RPMI7951 (cell line): ENCODE measurements at places on chromosomes 4 and X. TPM values are rescaled to one million over a fixed set of nuclear protein-coding genes. Genes with fewer than 3 reads are reported as not detected.

GRCh38 chrX:41386222-41386990, 52.4 kb downstream of the DDX3X start:
- DNase-seq = no peak

Gene TCEAL9
- 105 and 114 TPM in 2 replicates for total RNA-seq

DNA sequence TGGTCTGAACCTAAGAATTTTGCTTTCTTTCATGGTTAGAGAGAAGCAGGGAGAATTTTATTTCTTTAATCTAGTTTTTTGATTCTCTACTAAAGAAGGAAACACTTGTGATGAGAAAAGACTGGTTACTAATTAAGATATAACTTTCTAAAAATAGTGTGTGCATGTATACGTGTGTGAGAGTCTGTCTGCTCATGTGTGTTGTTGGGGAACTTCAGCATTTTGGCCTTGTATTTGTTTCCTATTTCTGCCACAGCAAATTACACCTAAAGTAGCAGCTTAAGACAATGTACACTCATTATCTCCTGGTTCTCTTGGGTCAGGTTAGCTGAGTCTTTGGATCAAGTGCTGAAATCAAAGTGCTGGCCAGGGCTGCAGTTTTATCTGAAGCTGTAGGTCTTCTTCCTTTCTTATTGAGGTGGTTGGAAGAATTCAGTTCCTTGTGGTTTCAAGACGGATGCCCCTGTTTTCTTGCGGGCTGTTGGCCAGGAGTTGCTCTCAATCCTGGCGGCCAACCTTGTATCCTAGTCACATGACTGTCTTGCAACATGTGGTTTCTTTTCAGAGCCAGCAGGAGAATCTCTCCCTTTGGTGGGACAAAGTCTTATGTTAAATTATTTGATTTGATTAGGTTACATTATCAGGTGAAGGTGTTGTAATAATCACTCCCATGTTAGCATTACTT, 188.4 kb upstream of the CLNK start:
- DNase-seq = no peak

Gene NCAPG
- 69.1 and 82.1 TPM in 2 replicates for total RNA-seq

- DNase-seq = no peak
Measured at GRCh38 chrX:129480889-129481288, 42.4 kb downstream of the SMARCA1 start.

DNA sequence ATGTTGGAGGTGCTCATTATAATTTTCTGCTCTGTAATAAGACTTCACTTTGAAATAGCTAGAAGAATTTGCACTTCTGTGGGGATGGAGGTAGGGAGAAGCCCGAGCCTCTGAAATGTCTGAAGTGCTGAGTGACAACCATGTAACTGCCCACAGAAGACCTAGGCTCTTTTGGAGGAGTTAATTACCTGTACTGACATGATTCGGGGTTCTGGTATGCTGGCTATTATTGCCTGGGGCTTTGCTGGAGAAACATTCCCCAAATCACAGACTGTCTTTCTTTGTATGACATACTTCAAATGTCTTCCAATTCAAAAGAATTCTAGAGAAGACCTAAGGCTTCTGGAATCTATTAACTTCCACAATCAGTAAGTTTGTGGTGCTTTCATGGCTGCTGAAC, 211.2 kb upstream of the POF1B start:
- DNase-seq = no peak

DNA sequence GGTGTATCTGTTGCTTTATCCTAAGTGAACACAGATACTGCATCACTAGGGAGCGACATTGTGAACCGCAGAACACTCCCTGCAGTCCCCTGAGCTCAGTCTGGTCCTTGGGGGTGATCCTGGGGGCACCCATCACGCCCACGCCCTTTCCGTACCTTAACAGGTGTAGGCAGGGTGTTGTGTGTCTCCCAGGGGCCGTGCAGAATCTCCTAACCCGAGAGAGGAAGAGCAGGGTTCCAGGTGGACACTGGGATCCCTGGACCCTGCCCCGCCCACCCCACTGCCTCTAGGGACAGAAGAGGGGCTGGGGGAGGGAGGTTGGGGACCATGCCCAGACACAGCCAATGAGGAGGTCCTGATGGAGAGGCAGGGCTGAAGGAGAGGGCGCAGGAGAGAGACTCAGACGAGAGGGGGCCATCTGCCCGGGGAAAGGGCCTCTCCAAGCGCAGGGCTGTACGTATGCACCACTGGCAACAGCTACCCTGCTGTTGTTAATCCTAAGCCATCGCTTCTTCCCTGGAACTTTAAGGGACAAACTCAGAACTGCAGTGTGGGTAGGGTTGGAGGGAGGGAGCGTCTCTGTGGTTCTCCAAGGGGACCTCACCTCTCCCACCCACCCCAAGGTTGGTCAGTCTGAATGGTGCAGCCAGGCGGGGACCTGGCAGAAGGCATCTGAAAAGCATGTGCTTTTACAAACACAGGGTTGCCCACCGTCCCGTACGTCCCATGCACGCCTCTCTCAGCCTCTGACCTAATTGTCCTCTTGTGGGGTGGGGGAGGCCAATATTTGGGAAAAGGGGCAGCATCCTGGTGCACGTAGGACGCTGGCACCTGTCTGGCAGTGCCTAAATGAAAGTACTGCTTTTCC, 2.5 kb downstream of the P2RY8 start:
- no peak for DNase-seq

Gene ZFP42
- 0.24 TPM in 1 of 2 replicates, not detected in the other for total RNA-seq

DNA sequence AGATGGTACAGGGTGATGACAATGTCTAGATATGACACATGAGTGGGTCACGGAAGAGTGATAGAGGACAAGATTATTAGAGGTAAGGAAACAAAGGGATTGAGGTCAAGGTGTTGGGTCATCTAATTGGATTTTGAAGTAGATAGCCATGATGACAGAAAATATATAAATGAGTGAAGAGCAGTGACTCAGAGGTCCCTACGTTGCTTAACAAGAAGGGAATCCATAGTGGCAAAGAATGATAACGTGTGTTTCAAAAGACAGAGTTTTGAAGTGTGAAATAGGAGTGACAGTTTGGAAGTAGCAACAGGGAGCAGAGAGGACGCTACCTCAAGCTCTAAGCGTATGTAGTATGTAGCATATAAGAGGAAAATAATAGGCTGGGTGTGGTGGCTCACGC, 22.2 kb upstream of the CAMK2D start:
- no peak for DNase-seq
